Activated CD8-positive, alpha-beta memory T cell treated with anti-CD3 and anti-CD28 coated beads, Interleukin-2, amount 50 U/mL, for 48 hours (primary cell): ENCODE measurements at places on chromosomes 5 and 9.

DNA sequence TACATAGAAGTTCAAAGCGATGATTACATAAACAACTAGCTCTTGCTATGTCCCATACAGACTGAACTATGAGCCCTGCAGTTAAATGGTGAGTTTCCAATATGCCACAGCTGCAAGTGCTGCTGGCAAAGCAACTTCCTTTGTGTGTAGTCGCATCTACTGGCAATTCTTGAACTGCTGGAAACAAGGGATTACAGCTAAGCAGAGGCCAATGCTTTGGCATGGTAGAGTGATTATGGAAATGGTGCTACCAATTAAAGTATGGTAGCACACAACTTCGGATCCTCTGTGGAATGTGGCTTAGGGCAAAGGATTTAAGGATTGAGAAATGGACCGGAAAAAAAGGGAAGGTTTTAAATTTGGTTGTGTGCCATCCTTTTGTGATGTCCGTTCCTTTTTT is 856.6 kb downstream of the MAT2B start:
- no peak for DNase-seq

DNA sequence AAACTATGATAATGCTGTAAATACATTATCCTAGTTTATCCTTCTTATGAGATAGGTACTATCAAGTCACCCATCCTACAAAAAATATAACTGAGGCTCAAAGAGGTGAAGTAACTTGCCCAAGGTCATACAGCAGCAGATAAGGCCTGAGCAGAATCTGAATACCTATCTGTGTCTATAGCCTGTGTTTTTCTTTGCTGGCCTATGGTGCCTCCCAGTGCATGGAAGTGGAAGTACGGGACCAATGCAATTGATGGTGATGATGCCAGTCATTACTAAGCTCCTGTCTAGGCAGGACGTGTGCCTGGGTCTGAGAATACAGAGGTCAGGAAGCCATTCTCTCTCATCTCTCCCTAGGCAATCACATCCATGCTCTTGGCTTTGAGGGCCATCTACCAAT is 67.8 kb downstream of the FAT2 start:
- peak; percentile 61 for DNase-seq

GRCh38 chr9:16031486-16031885 is 478.6 kb downstream of the CCDC171 start:
- no peak for DNase-seq

DNA sequence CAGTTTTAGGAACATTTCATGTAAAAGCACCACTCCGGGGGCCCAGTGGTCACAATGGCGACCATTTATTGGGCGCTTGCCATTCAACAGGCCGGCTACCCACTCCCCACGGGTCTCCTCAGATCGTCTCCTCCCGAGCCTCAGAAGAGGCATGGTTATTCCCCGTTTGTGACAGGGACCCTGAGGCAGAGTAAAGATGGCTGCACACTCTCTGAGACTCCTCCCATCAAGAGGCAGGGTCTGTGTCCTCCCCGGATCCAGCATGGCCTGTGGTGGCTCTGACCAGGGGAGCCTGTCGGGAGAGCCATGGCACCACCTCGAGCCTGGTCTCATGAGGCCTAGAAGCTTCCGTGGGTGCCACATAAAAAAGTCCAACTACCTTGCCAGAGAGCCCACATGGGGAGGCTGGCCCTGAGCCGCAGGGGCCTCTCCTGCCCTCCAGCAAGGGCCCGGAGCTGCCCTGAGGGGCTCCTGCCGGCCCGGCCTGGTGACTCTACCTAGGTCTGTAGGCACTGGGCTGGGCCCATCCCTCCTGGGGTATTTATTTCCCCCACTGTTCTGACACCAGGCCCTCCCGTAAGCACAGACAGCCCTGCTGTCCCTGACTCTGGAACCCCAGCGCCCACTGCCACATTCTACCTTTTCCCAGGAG is 90.8 kb downstream of the VAV2 start:
- no peak for DNase-seq

GRCh38 chr9:17280350-17281012 is 145.6 kb downstream of the CNTLN start:
- DNase-seq: no peak

- no peak for DNase-seq
These were observed 18.2 kb upstream of the ZNF618 start for GRCh38 chr9:113857875-113858274.

- no peak for DNase-seq
These were observed 390.9 kb downstream of the LRRC70 start for GRCh38 chr5:62969409-62970120.

GRCh38 chr5:150601491-150602345 is 38.7 kb upstream of the SYNPO start:
- no peak for DNase-seq

GRCh38 chr9:129835860-129836223 is 584 bp downstream of the USP20 start:
- no peak for DNase-seq

DNA sequence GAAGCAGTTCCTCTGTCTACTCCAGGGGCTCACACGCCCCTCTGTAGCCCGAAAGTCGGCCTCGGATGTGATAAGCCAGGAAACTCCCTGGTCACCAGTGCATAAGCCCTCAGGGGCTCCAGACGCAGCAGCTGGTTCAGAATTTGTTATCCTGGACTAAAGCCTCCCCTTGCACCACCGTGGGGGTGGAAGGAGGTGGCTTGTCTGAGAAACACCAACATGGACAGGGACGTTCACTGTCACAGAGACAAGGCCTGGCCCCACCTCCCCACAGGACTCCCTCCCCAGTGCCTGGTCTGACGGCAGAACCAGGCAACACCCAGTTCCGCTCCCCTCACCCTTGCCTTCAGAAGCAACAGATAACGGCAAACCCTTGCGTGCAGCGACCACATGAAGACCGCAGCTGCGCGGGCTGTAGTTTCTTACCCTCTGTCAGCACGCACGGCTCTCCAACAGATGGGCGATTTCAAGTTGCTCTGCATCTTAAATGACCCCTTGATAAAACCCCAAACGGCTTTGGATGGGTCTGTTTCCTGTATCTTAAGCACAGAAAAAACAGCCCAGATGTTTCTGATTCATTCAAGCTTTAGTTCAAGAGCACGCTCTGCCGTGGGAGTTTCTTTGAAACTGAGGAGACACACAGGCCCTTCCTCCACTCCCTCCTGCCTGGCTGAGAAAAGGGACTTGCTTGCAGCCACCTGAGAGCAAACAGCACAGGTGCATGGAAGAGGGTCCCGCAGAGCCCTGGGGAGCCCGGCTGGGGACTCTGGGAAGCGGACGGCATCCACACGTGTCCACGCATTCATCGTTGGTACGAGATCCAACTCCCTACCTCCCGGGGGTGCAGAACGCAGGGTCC is 44.7 kb upstream of the NKD2 start:
- peak; percentile 78 for DNase-seq

- no peak for DNase-seq
These were observed 90.0 kb downstream of the ANXA2R start for GRCh38 chr5:42950116-42950455.

DNA sequence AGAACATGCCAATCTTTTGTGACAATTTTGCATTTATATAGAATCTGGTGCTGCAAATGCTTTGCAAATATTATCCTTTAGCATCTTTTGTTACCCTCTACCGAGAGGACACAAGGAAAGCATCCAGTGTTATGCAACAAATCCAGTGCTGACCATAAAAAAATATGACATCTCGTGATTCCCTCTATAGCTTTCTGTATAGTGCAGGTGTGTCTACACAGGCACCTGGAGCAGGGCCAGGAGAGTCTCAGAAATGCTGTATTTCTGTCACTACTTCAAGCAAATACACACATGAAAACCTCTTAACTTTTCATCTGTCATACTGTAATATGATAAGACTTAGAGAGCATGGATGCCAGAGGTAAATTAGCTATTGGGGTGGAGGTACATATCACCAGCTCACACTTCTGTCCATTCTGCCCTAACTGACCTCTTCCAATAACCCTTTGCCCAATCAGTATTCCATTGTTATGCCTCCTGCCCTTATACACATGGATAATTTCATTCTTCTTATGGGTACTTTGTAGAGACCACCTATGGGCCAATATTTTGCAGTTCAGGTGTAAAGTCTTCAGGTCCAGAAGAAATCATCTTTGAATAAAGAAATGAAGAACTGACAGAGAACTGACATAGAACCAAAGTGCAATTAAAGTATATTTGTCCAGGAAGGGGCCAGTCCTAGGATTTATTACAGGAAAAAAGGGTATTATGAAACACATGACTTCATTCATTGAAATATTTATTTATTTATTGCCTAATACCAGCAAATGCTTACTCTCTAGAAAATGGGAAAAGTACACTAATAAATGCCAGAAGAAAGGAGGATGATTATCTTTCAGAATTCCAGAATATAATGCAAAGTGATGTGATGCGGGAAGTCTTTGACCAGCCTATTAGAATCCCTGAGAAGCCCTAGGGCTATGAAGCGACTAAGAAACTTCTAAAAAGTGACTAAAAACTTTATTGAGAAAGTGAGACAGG is 106.5 kb downstream of the EPB41L4A start:
- DNase-seq: no peak

DNA sequence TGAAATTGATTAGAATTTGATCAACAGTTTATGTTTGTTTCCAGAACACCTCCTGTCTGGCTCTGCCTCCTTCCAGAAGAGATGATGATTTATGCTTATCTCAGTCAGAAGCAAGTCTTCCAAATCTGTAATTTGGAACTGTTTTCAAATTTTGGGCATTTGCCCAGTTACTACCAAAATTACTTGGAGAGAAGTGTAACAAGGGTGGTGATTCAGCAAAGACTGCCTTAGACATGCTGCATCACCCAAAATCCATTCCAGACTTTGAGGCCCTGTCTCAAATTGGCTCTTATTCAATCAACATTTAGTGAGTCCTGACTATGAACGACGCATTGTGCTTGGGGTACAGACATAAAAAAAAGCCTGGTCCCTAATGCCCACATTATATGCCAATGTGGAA is 89.4 kb downstream of the SH3TC2 start:
- DNase-seq: no peak

- no peak for DNase-seq
These were observed 153.4 kb upstream of the POU5F2 start for GRCh38 chr5:93894601-93895354.

GRCh38 chr9:134209731-134210311 is 45.5 kb upstream of the RNU6ATAC start:
- DNase-seq: no peak
